NCI-H1436 treated with DMSO at 0.1 percent for 48 hours (cell line): ENCODE measurements at places on chromosomes 12 and 14.

DNA sequence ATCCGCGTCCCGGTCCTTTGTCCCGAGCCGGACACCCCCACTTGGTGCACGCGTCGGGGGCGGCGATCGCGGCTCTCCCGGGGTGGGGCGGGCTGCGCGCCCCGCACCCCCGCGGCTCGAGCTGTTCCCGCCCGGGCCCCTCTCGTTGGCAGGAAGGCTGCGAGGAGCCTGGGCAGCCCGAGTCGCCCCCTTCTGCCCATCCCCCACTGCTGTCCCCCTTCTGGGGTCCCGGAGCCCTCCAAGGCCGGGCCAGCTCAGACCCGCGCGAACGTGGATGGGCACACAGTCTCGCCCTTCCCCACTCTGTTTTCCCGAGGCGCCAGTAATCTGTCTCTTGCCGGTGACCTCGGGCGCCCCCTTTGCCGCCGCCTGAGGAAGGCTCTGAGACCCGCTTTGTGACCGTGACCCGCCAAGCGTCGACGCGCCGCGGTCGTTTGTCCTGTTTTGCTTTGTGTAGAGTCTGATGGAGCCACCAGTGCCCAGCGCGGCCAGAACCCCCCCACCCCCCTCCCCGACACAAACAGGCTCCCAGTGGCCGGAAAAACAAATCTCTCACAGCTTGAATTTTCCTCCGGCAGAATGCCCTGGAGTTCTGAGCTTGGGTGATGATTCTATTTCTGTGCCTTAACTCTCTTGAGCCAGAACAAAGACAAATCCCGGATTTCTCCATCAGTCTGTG is 610 bp downstream of the C14orf132 start:
- DNase-seq = no peak

DNA sequence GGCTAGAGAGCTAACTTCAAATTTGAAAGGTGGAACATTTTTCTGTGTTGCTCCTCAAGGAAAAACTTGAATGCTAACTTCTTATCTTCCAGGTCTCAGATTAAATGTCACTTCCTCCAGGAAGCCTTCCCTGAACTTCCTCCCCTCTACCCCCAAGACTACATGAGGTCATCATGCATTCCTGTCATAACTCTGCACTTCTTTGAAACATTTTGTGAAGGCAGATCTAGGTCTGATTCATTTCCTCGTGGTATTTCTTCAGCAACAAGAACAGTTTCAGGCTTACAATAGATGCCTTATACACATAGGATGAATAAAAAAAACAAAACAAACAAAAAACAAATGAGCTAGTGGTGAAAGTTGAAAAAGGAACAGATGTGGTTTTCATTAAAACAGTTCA is 97.1 kb upstream of the SRRM4 start:
- DNase-seq = no peak

DNA sequence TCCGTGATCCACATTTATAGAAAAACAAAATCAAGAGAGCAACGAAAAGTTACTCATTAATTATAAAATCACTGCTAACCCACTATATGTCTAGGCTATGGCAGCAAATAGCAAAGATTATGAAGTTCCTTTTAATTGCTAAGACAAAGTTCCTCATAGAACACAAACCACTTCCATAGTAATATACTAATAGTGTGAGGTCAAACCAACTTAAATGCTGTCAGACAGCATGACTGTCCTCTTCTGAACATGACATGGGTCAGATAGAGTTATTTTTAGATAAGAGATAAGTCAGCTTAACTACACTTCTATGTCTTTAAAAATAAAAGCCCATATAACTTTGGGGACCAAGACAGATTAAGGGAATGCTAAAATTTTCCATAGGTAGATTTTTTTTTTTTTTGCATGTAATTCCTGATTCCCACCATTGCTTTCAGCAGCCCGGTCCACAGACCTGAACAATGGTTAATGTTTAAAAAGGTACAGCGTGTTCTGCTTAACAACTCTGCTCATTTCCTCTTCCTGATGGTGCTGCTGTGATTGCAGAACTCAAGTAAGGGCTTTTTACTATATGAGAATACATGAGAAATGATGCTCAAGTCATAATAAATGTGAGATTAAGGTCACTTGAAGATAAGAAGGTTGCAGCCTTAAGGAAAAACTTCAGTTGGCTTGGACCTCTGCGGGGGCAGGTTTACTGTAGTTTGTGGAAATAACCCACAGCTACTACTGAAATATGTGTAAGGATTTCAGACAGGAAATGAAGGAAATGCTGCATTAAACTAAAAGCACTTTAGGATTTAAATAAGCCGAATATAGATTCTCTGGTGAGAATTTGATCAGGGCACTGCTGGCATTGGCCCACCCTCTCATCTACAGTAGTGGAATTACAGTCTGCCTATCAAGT is 37.7 kb upstream of the DUSP6 start:
- no peak for DNase-seq

DNA sequence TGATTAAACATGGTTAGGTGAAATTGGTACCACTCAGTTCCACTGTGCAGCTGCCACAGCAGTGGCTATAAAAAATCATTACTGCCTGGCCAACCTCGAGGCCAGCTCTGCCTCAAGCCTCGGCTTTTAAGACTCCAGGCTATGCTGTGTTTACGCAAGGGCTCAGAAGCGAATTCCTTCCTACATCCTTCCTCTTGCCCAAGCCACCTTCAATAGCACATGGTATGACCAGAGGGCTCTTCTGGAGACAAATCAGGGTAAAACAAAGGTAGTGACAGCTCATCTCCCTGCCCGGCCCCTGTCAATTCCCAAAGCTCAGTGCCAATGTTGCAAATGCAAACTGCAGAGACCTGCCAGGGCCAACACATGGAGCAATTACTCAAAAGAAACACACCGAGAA is 31.9 kb downstream of the NUAK1 start:
- no peak for DNase-seq

- no peak for DNase-seq
Observed at GRCh38 chr14:58992935-58993334, 195.5 kb upstream of the DAAM1 start.

GRCh38 chr12:82805812-82806497 is 119.2 kb downstream of the TMTC2 start:
- no peak for DNase-seq

DNA sequence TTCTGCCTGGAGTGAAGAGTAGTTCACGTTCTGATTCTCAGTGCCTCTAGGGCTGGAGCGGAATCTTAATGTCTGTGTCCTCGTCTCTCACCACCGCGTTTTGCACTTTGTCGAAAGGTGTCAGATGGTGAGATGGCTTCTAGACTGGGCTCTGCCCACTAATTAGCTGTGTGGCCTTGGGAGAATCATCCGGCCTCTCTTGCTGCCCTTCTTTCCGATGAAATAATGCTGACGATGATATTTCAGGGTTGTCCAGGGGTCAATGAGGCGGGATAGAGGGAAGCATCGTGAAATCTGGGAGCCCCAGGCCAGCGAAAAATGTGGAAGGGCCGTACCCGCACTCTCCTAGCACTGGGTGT is 811 bp upstream of the GALNT16 start:
- no peak for DNase-seq

DNA sequence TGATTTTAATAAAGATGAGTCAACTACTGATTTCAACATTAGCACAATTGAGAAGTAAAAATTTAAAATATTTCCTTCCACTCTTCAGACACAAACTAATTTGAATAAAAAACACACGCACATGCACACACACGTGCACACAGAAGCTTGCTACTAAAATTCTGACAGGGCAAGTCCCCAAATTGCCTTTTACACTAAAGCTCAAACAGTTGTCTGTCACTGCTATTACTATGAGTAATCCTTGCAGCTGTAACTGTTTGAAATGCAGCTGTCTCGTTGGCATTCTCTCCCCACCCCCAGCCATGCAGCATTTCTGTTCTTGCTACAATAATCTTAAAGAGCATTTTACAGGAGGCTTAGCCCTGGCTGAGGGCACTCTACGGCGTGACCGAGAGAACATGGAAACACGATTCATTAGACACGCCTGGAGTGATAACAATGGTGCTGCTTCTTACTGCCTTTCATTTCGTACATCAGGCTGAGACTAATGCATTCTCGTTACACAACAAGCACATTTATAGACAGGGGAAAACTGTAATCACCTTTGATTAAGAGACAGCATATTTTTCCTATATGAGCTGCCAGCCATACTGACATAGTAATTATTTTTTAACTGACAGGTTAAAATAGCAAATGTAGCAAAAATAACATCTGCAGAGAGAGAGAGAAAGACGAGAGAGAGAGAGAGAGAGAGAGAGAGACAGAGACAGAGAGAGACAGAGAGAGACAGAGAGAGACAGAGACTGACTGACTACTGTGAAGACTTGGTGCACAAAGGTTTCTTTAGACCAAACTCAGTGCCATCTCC is 153.8 kb downstream of the MED13L start:
- peak; percentile 89 for DNase-seq

DNA sequence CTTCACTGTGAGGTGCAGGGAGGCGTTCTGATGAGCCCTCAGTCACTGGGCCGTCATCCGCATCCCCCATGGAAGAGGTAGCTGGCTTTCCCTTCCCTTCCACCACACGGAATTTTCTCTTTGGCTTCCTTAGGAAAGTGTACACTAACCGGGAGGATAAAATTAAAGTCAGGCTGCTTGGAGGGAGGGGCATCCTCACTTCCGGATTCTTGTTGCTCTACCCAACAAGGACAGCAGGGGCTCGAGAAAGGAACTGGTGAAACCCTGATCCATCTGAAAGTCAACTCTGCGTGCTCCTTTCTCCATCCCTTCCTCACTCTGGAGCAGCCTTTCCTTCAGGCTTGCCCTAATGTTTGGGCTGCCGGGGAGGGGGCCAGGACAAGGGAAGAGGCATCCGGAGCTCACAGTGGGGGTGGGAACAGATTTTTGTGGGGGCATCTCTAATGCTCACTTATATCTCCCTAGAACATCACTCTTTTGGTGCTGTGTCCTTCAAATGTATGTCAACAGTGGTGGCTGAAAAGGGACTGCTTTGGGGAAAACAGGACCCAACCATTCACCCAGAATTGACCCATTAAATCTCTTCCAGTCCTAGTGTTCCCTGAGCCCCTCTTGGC is 101.4 kb upstream of the FKBP4 start:
- no peak for DNase-seq

- DNase-seq = no peak
Observed at GRCh38 chr12:114995891-114996290, 311.9 kb upstream of the TBX3 start.

GRCh38 chr14:98877065-98877464 is 394.9 kb downstream of the BCL11B start:
- DNase-seq = no peak

DNA sequence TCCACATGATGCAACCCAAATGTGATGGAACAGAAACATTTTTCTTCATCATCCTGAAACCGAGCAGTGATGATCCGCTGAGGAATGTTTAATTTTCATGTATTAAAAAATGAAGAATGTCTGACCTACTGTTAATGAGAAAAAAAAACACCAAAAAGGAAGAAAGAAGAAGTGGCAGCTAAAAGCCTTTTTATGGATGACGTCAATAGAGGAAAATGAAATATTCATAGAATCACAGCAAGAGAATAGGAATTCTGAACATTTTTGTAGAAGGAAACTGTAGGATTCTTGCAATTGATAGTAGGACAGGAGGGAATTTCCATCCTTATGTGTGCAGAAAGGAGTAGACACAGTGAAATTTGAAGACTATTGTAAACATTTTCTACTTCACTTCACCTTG is 112.9 kb downstream of the PRKCH start:
- no peak for DNase-seq

- DNase-seq = no peak
Observed at GRCh38 chr14:74910556-74910955, 12.5 kb downstream of the RPS6KL1 start.

- no peak for DNase-seq
Observed at GRCh38 chr12:62800707-62801400, 134.1 kb downstream of the PPM1H start.

GRCh38 chr14:90429754-90430153 is 32.9 kb downstream of the CALM1 start:
- DNase-seq = no peak

GRCh38 chr12:12202747-12203146 is 64.1 kb downstream of the LRP6 start:
- no peak for DNase-seq

DNA sequence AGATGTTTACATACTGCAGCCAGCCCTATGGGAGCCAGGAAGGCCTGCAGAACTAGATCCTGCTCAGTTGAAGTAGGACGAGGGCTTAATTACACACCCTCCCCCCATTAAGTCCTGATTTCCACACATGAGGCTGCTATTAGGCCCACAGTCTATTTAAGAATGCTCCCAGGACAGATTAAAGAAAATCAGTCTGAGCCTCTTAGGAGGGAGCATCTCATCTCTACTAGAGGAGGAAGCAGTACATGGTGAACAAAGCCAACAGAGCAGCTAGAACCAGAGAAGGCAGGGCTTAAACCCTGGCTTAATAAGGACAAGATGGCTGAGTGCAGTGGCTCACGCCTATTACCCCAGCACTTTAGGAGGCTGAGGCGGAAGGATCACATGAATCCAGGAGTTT is 55.8 kb upstream of the ARHGAP5 start:
- no peak for DNase-seq

GRCh38 chr12:71142956-71143355 is 14.8 kb downstream of the TSPAN8 start:
- no peak for DNase-seq

DNA sequence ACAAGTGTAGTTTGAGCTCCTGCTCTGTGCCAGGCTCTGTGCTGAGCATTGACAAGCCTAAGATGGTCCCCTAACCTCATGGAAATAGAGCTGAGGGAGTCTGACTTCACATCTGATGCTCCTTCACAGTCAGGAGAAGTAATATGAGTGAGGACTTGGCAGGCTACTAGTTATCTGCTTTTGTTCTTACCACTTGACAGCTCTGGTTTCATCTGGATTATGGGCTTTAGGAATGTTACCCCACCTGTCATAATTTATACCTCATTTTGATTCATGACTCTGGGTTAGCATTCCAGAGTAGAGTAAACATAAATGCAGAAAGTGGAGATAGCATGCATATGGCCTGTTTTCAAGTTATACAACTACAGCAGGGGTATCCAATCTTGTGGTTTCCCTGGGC is 40.5 kb downstream of the ATP6V1D start:
- DNase-seq = no peak

DNA sequence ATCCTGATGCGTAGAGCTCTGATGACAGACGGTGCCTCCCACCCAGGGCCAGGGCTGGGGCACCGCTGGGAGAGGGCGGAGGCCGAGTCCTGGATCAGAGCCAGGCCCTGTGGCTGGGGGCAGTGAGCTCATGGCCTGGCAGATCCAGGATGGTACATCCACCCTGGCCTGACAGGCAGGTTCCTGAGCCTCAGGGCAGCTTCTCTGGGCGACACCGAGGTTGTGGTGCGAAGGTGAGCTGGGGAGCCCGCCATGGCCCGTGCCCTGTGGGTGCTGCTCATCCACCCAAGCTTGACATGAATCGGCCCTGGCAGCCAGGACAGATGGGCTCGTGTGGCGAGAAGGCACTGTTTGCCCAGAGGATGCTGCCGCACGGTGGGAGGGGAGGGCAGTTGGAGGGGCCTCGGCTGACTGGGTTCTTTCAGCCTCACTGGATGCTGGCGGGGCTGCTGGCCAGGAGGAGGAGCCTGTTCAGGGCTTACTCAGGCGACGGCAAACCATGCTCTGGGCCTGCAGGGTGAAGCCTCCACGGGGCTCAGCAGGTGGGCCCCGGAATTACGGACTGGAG is 16.6 kb downstream of the LRTM2 start:
- DNase-seq = no peak

- DNase-seq = no peak
Observed at GRCh38 chr14:38419579-38419978, 163.7 kb upstream of the CLEC14A start.
